Stimulated activated CD4-positive, alpha-beta T cell treated with anti-CD3 and anti-CD28 coated beads, TNF-alpha, amount 100 ng/mL, for 48 hours (primary cell): ENCODE measurements at places on chromosomes 13 and 19.

GRCh38 chr13:46896341-46897137, at the start of gene HTR2A:
Gene HTR2A, minus strand, starts transcription at chr13:46897053. Its CDS starts 1,147 bp downstream, at chr13:46895906.
- DNase-seq: no peak

DNA sequence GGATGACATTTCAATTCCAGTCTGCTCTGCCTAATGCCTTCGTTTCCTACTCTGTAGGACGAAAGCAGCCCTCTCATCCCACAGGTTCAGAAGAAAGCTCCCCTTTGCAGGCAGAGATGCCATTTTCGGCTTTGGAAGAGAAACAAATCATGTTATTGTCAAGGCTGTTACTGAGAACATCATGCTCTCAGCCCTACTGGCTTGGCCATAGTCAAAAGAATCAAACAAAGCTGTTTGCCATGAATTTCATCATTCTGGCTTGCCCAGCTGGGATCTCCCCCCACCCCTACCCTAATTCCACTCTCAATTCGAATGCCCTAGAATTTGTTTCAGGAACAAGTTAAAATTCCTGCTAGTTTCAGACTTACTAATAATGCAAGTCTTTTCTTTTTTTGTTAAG, 162.3 kb upstream of the SERP2 start:
- DNase-seq: no peak

DNA sequence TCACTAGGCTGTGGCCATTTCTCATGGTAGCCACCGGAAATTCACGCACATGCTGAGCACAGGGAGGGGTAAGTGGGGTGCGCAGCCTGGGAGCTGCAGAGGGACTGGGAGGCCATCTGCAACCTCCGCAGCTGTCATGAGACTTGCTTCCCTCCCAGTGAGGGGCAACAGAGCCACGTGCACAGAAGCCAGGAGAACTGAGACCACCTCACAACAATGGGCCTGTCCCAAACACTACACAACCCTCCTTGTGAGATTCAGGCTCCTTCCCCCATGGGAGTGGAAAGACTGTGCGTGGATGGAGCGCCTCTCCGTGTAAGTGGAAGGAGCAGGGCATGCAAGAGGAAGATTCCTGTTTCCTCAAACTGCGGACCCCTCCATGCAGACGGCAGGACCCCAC, 8.8 kb downstream of the C3 start:
- no peak for DNase-seq

DNA sequence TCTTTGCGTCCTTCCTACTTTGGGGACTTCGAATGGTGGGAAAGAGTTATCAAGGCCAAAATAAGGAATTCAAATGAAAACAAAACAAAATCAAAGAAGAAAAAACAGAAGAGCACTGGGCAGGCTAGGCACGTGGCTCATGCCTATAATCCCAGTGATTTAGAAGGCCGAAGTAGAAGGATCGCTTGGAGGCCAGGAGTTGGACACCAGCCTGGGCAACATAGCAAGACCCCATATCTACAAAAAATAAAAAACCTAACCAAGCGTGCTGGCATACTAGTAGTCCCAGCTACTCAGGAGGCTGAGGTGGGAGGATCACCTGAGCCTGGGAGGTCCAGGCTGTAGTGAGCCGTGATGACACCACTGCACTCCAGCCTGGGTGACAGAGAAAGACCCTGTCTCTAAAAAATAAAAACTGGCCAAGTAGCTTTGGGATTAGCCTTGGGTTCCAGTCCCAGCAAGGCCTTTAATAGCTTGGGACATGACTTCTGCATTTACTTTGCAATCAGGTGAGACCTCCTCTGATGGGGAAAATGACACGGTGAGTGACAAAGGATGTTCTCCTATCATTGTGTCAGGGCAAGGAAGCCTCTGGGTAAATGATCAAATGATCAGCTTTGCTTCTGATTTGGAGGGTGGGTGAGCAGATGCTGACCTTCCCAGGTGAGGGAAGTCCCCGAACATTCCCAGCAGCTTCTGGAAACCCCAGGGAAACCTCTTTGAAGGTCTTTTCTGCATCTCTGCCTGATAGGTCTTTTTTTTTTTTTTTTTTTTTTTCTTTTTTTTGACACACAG, 7.1 kb downstream of the ICAM1 start:
- DNase-seq: no peak

DNA sequence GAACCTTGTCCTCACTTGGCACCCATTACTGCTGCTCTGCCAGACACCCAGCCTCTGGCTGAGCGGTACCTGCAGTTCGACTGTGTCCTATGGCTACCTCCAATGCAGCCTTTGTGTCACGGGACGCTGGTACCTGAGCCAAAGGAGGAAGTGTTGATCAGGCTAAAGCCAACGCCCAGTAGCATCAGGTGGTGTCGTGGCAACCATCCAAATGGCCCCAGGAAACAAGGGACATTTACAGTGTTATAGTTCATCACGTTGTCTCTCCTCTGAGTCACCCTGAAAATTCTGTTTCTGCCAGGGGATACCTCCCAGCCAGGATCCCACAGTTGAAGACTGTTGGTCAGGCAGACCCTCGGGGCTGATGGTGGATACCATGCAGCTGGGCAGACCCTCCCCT, 10.1 kb downstream of the RHPN2 start:
- DNase-seq: no peak

GRCh38 chr13:102237230-102237629, 164.6 kb downstream of the FGF14 start:
- DNase-seq: no peak

DNA sequence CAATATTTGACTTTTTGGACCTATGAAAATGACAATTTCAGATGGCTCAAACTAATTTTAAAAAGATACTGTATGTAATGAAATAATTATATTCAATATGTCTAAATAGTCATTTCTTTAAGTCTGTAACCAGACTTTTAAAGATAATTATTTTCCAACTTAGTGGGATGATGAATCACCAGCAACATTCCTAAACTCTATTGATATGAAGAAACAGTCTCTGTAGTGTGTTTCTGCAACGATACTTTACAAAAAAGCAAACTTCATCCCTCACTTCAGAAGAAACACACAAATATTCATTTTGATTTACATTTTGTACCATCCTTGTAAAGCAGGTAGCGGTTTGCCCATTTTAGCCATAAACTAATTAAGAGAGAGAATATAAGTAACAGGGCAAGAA, 417.4 kb downstream of the EFNB2 start:
- no peak for DNase-seq

GRCh38 chr13:106163426-106163825, 372.0 kb downstream of the EFNB2 start:
- DNase-seq: no peak
